ENCODE measurements at places on chromosomes 4 and X.

- no peak for DNase-seq
These were observed 3.9 kb downstream of the KIT start for GRCh38 chr4:54661686-54662085.

DNA sequence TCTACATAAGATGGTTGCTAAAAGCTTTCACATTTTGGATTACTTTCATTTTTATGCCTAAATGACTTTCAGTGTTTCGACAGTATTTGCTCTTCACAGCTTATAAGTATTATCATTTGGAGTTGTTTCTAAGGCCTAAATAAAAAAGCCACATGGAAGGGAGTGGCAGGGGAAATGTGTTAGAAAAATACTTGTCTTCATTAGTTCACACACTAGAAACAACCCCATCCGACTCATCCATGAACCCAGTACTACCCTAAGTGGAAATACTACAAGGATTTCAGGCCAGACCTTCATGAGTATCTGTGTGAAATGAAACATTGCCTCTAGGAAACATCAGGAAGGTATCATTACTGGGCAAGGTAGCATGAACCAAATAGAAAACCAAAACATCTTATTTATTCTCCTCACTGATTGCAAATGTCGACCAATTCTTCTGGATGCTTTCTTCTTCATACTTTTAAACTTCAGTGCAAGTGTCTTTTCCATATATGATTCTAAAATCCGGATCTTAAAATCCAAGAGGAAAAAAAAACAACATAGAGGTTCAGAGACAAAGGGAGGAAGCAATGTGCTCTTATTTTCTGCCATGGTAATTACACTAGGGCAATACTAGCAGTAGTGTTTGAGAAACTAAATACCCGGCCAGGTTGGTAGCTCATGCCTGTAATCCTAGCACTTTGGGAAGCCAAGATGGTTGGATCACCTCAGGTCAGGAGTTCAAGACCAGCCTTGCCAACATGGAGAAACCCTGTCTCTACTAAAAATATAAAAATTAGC lies 349.4 kb downstream of the ARHGAP24 start:
- DNase-seq = no peak

- DNase-seq = no peak
These were observed 113.0 kb upstream of the PAK3 start for GRCh38 chrX:110983024-110983423.

- DNase-seq = peak; percentile 95
These were observed at the start of the genes LARP7 and ZGRF1 for GRCh38 chr4:112636688-112637551. TSS of gene LARP7 (plus strand) at chr4:112637143. CDS start at chr4:112644670, 7,527 bp downstream. TSS of gene ZGRF1 (minus strand) at chr4:112636909. CDS start at chr4:112633176, 3,733 bp downstream.

GRCh38 chr4:151887031-151887815 lies 126.4 kb upstream of the GATB start:
- DNase-seq = no peak

- DNase-seq = no peak
These were observed 166.0 kb downstream of the PDGFRA start for GRCh38 chr4:54395013-54395527.

GRCh38 chr4:31193521-31193920 lies 473.4 kb downstream of the PCDH7 start:
- DNase-seq = no peak

GRCh38 chr4:146255874-146256273 lies 41.5 kb downstream of the REELD1 start:
- DNase-seq = no peak

GRCh38 chrX:77444545-77444944 lies 2.6 kb upstream of the FGF16 start:
- DNase-seq = no peak

- peak; percentile 72 for DNase-seq
These were observed 28.7 kb downstream of the CLDN34 start for GRCh38 chrX:9995855-9996339.

DNA sequence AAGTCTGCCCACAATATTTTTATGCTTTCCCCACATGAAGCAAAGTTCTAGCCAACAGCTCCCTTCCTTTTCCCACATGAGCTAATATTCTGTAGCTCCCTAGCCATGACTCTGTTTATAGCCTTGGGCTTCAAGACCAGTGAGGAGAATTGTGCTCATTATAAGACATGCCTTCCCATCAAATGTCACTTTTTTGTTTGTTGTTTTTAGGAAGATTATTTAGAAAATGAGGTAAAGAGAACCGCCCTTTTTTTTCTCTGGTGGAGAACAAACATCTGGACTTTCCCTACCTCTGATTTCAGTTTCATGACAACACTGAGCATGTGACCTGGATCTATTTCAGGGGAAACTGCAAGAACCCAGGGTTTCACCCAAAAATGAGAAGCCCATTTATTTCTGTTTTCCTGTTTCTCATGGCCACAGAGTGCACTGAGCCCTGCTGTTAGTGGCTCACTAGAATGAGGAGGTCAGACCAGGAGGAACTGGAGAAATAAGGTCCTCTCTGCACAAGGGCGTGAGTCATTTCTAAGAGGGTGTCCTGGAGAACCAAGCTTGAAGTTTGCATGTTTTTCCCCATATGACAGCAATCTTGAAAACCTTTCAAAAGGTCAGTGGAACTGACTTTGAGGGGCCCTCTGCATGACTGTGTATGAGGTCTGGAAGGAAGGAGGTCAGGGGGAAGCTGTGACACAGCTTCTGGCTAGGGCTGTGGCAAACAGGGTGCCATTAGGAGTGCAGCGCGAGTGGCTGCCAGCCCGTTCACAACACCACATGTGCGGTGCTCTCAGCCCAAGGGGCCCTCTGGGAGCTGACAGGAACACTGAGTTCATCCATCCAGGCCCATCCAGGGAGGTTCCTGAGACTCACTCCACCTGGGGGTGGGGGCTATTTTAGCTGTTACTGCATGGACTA lies 55.2 kb downstream of the CHST7 start:
- no peak for DNase-seq

- no peak for DNase-seq
These were observed 163.9 kb upstream of the KIT start for GRCh38 chr4:54493862-54494261.

- no peak for DNase-seq
These were observed 7.3 kb downstream of the PITX2 start for GRCh38 chr4:110615353-110616237.

DNA sequence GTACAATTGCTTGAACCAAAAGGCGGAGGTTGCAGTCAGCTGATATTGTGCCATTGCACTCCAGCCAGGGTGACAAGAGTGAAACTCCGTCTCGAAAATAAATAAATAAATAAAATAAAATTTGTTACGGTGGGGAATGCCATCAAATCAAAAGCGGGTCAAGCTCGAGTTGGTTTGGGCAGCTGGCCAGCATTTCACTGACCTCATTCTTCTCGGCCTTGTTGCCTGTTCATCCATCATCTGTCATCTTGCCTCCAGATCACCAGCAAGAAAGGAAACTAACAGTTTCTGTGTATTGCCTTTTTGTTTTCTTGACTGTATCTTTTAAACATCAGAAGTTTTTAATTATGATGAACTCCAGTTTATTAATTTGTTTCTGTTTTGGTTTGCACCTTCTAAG lies 31.5 kb upstream of the KLHL2 start:
- no peak for DNase-seq

DNA sequence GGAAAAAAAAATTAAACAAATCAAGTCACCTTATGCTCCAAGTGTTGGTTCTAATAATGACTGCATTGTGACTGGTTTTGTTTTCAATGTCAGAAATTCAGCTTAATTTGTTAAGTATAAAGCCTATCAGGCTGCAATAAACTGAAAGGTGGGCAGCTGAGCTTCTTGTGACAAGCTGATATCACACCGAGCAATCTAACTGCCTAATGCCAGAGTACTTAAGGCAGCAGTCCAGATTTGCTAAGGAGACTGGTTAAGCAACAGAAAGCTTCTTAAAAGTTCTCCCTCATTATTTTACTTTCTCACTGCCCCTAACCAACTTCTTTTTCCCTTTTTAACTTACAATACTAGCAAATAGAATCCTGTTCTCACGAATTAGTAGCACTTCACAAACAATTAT lies 201.0 kb downstream of the MAB21L2 start:
- no peak for DNase-seq

- DNase-seq = peak; percentile 89
These were observed 841 bp downstream of the ACOT9 start for GRCh38 chrX:23742174-23742696.

Measured in SW480 (cell line).